T-helper 2 cell treated with Interferon-gamma antibody and Interleukin-4, amounts not matched to agents 100 ng/mL and 5 ng/mL, for 36 hours (primary cell): ENCODE measurements at places on chromosomes 12 and 14. TPM values are rescaled to one million over a fixed set of nuclear protein-coding genes. Genes with fewer than 3 reads are reported as not detected.

ORMDL2 gene
- 68.2 and 71.0 TPM in 2 replicates for total RNA-seq

PZP gene
- not detected in 2 replicates for total RNA-seq

DHRS2 gene
- total RNA-seq = 2.0 and 2.4 TPM in 2 replicates

AQP2 gene
- not detected in 2 replicates for total RNA-seq

CLEC14A gene
- not detected in 2 replicates for total RNA-seq

SOX5 gene
- not detected in 2 replicates for total RNA-seq

MMP17 gene
- 0.23 TPM in 1 of 2 replicates, not detected in the other for total RNA-seq

ZCCHC8 gene
- total RNA-seq = 37.7 and 48.0 TPM in 2 replicates

NANOG gene
- not detected in 2 replicates for total RNA-seq

OR4K15 gene
- total RNA-seq = not detected in 2 replicates

TAS2R43 gene
- 0.55 and 1.2 TPM in 2 replicates for total RNA-seq

KRT75 gene
- total RNA-seq = not detected in 2 replicates

AVPR1A gene
- total RNA-seq = not detected in 2 replicates

AKAP3 gene
- total RNA-seq = 0.93 and 1.4 TPM in 2 replicates

PSMB5 gene
- total RNA-seq = 70.8 and 72.4 TPM in 2 replicates

GLT8D2 gene
- 0.16 TPM in 1 of 2 replicates, not detected in the other for total RNA-seq

FOXM1 gene
- total RNA-seq = 110 and 118 TPM in 2 replicates

TROAP gene
- 77.6 and 79.0 TPM in 2 replicates for total RNA-seq

KCNK10 gene
- not detected in 2 replicates for total RNA-seq

FAM222A gene
- total RNA-seq = 1.1 and 1.4 TPM in 2 replicates

SERPINA12 gene
- not detected in 2 replicates for total RNA-seq

RPS26 gene
- total RNA-seq = 30.9 and 32.4 TPM in 2 replicates

IGF1 gene
- total RNA-seq = 0.41 and 0.75 TPM in 2 replicates

KRT4 gene
- not detected in 2 replicates for total RNA-seq

FGF23 gene
- not detected in 2 replicates for total RNA-seq

STAC3 gene
- total RNA-seq = 8.8 and 9.1 TPM in 2 replicates

PMCH gene
- total RNA-seq = 2.8 and 3.6 TPM in 2 replicates

POTEM gene
- not detected in 2 replicates for total RNA-seq

LIN7A gene
- 0.11 and 0.18 TPM in 2 replicates for total RNA-seq

ASCL1 gene
- total RNA-seq = not detected in 2 replicates

SYCP3 gene
- 0.93 and 1.2 TPM in 2 replicates for total RNA-seq

LRTM2 gene
- total RNA-seq = not detected in 2 replicates

SLCO1B3 gene
- total RNA-seq = not detected in 2 replicates

TMEM229B gene
- 18.4 and 19.4 TPM in 2 replicates for total RNA-seq

SLC6A13 gene
- total RNA-seq = 0.18 TPM in 1 of 2 replicates, not detected in the other

PROX2 gene
- not detected in 2 replicates for total RNA-seq

EGLN3 gene
- 51.0 and 51.7 TPM in 2 replicates for total RNA-seq

KRT71 gene
- total RNA-seq = not detected in 2 replicates

GLT1D1 gene
- 1.0 TPM in 2 replicates for total RNA-seq

CERS5 gene
- total RNA-seq = 67.9 and 69.0 TPM in 2 replicates

STYK1 gene
- 0.32 and 1.7 TPM in 2 replicates for total RNA-seq

XPOT gene
- total RNA-seq = 109 and 112 TPM in 2 replicates

CLEC1B gene
- not detected in 2 replicates for total RNA-seq

LALBA gene
- total RNA-seq = not detected in 2 replicates

KRT72 gene
- 0.27 and 0.30 TPM in 2 replicates for total RNA-seq

ANKRD33 gene
- total RNA-seq = not detected in 2 replicates

LRRIQ1 gene
- total RNA-seq = not detected in 2 replicates

CD163L1 gene
- not detected in 2 replicates for total RNA-seq

SLC25A29 gene
- total RNA-seq = 27.7 and 29.3 TPM in 2 replicates

TPPP2 gene
- total RNA-seq = not detected in 2 replicates

AQP5 gene
- total RNA-seq = not detected in 2 replicates

SERPINA6 gene
- total RNA-seq = not detected in 2 replicates

PXMP2 gene
- 27.3 and 28.0 TPM in 2 replicates for total RNA-seq

LPAR5 gene
- total RNA-seq = 6.2 and 6.7 TPM in 2 replicates

FSCB gene
- not detected in 2 replicates for total RNA-seq

CLEC6A gene
- total RNA-seq = 0.09 TPM in 1 of 2 replicates, not detected in the other

RTL1 gene
- not detected in 2 replicates for total RNA-seq

INHBE gene
- total RNA-seq = not detected in 2 replicates
